ENCODE measurements at places on chromosomes 2 and 18.

DNA sequence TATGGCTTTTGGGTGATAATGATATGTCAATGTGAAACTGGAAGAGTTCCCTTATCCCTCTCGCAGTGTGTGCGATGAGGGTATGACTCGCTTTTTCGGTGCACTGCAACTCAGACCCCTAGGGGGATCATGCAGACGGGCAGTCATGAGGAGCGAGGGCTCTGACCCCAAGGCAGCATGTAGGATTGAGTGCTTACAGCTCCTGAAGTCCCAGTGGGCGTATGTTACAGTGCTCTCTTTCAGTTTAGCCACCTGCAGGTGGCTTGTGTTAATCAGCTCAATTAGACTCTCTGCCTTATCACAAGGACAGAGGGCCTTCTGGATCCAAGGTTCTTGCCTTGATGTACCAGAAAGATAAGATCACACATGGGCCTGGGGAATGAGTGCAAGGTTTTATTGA is 1269.9 kb upstream of the GYPC start:
- no peak for DNase-seq

- no peak for DNase-seq
Measured at GRCh38 chr2:238231809-238232208, 8.0 kb downstream of the HES6 start.

DNA sequence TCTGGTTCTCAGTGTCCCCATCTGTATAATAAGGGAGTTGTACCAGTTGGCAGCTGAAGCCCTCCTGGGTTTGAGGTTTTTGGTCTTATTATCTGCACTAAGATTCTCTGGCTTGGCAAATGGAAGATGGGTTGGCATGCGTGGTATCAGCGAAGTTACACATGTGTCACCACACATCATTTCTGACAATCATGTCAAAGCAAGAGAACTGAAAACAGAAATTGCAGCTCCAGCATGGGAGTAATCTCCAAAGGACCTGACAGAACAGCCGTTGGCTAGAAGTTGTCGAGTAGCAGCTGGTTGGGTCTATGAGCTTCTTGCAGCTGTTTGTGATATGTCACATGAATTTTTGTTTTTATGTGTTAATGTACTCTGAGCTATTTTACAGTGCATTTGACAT is 317.4 kb downstream of the SLC4A3 start:
- DNase-seq: no peak

GRCh38 chr2:100275200-100275589 is 47.1 kb downstream of the LONRF2 start:
- no peak for DNase-seq

DNA sequence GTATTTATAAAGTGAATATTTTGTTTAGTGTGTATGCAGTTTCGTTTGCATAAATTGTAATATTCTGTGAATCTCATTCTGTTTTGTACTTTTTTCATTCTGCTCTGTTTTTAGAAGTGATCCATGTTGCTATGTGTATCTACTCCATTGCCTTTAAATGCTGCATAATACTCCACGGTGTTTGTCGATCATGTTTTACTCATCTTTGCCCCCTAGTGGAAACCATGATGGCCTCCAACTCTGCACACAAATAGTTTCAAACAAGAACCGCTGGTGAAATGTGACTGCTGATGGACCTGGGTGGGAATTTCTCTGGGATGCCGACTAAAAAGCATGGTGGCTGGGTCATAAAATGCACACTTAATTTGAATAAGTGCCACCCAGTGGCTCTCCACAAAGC is 32.0 kb upstream of the SKOR2 start:
- no peak for DNase-seq

DNA sequence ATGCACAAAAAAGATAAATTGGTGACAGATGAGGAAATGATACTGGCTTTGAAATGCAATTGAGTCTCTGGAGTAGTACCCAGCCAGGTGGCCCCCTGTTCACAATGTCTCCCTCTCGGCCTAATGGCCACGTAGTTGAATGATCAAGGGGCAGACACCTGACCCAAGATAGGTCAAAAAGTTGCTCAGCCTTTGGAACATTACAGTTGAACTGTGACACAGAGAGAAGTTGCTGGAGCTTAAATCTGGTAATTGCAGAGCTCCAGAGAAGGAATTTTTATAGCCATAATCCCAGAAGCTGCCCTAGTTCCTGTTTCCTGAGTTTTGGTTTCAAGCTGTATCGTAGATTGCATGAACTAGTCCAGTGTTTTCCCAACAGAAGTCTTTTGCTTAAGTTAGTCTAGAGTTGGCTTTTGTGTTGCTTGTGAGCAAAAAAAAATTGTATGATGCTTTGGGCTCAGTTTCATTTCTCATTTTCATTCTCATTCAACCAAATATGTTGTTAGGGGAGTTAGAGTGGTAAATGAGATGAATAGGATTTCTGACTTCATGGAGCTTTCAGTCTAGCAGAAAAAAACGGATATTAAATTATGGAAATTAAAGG is 117.9 kb downstream of the CSRNP3 start:
- DNase-seq: no peak

DNA sequence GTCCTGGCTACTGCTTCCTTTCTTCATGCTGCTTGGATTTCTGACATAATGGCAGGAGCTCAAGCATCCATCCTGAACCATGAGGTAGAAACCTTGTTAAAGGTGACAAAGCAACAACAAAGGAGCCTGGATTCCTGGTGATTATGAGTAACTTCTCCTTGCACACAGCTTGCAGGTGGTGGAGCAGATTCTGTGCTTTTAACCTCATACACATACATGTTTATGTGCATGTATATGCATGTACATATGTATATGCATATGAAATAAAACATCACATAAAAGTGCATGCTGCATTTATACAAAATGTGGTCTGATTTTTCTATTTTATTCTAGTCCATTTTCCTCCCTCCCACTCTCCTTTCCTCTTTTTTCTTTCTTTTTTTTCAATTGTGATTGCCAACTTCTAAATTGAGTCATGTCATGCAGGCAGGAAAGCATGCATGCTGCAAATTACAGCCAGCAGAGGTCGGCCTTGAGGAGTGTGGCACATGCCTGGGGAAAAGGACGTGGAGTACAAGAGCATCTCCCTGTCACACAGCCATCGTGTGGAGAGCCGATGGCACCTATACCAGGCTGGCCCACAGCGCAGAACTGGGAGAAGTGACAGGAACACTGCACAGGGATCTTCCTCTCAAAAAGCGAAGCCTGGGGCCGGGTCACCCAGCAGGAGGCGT is 17.9 kb downstream of the LCT start:
- DNase-seq: peak; percentile 68

DNA sequence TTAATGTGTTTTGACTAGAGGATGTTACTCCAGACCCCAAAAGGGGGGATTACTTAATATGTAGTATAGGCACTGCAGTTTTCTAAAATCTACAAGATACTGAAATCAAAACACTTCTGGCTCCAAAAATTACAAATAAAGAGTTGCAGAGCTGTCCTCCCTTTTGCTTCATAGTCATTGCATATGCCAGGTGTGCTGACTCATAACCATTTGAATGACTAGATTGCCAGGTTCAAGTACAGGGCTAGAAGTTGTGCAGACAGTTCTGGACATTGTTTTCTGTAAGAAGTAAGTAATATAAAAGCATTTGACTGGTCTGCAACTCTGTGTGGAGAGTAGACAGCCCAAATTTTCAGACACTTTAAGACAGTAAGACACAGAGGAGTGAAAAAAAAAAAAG is 6.7 kb downstream of the CWC22 start:
- no peak for DNase-seq

GRCh38 chr2:60051991-60052390 is 501.5 kb downstream of the BCL11A start:
- no peak for DNase-seq

GRCh38 chr2:62939735-62940491 is 110.7 kb upstream of the OTX1 start:
- no peak for DNase-seq

DNA sequence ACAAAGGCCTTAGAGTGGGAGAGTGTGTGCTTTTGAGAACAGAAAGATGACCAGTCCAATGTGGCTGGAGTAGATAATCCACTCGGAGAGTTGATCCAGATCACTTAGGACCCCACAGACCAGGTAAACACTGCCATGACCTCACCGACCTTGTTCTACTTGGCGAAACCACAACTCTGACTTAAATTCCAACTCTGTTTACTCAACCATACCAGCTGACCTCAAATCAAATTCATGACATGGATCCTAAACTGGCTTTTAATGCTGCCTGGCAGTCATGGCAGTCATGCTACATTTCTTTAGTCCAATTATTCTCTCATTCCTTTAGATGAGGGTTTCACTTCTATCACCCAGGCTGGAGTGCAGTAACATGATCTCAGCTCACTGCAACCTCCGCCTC is 347.1 kb upstream of the FAM98A start:
- no peak for DNase-seq

- DNase-seq: no peak
Measured at GRCh38 chr2:218853766-218854165, 5.8 kb upstream of the WNT6 start.

DNA sequence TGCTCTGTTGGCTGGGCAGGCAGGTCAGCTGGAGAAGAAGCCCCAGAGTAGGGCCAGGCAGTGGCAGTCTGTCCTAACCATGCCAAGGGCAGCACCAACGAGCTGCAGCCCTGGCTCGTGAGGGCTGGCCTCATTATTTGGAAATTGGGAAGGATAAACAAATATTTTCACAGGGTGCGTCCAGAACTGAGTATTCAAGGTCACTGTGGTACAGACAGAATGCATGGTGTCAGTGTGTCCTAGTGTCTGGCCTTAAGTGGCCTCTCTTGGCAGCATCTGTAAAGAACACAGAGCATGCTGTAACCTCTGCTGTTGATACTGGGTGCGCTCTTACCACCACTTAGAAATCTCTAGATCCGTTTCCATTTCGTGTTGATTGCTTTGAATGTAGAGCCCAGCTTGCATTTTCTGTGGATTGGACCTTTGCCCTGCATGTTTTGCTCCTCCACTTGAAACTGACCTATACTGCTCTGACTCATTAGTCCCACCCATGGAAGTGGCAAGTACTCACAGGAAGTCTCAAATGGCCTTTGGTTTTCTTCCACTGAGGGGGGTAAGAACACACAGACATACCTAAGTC is 88.2 kb downstream of the GREB1L start:
- no peak for DNase-seq

DNA sequence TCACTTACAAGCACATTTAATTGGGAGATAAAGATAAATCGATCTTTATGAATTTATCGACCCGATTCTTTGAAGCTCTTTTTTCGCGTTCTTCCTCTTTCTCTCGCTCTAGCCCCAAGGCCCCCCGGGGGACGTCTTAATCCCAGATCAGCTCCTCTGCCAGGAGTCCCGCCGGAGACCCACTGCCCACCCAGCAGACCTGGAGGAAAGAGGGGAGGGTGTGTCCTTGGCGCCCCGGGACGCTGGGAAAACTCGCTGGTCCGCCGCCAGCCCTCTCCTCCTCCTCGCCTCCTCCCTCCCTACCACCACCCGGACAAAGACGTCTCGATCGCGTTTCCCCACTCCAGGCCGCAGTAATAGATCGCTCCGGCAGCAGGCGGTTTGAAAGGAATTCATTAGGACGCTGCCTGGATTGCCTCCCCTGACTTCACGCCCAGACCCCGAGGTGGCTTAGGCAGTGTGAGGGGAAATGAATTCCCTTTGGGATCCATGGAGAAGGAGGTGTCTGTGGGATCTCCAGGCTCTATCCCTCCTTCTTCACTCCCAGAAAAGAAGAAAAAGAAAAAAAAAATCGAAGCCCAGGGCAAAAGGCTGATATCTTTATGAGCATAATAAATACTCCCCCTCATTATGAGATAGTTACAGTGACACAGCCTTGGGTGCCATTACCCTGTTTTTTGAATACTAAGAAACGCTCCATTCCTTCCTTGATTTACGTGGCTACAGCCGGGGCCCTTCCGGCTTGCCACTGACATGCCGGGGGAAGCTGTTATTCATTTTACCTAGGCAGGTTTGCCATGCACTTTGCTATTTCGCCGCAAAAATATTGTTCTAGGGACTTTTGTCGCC is 1.8 kb upstream of the GBX2 start:
- no peak for DNase-seq

GRCh38 chr2:200483729-200484198 is 26.1 kb downstream of the KCTD18 start:
- no peak for DNase-seq
